ENCODE measurements at places on chromosomes 2 and 18.

DNA sequence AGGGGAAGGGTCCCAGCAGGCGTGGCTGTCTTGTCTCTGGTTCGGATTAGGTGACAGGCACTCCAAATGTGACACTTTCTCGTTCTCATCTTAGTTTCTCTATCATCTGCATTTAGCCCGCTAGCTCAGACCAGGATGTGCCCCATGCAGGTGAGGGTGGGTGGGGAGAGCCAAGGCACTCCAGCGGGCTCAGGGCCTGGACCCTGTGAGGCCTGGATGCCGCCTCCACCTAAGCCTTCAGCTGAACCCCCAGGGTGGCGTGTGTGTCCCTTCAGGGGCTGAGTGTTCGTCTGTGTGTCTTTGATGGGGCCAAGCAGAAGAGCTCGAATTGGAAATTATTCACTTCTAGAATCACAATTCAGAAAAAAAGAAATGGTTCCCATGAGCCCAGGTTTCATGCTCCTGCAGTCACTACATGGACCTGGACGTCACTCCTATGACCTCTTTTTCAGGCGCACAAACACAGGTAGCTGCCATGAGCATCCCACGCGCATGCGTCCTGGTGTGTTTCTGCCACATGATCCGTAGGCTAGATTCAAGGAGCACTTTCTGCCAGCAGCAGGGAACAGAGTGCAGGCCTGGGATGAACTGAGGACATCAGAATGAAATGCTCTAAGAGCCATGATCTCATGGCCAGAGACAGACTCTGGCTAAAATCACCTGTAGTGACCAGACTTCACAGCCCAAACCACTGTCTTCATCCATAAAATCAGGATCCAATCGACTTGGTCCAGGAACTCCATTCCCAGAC, 25.8 kb downstream of the CIDEA start:
- no peak for DNase-seq

- peak; percentile 84 for DNase-seq
Measured at GRCh38 chr2:173963817-173964564, 1.2 kb downstream of the SP3 start.

DNA sequence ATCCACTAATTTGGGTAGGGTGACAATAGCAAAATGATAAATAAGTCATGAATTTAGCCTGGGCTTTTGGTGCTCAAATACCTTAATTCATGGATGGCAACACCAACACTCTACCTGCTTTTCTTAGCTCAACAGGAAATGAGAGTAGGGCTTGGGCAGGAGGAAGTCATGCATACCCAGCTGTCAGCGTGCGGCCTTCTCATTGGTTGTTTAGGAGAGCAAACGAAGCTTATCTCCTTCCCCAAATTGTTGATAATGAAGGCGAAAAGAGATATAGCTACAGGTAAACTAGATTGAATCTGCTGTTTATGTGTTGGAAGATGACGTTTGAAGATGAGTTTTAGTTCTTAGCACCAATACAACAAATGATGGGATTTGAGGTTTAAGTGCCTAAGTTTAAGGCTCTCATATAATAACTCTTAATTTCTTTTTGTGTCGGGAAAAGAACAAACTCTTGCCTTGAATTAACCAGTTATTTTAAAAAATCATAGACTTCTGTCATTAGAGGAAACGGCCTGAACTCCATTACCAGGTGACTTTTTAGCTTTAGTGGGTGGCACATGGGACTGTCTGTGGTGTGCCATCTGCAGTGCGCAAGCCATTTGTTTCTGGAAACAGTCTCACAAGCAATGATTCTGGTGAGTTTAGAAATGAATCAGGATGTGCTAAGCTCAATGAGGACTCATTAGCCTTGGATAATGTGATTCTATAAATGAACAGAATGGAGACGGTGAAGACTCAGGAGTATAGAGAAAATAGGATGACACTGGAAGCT, 19.8 kb downstream of the MAP4K4 start:
- DNase-seq = no peak

GRCh38 chr2:24253303-24253919, 78.6 kb downstream of the FAM228A start:
- no peak for DNase-seq

GRCh38 chr2:16407358-16407757, 258.3 kb downstream of the CYRIA start:
- no peak for DNase-seq

DNA sequence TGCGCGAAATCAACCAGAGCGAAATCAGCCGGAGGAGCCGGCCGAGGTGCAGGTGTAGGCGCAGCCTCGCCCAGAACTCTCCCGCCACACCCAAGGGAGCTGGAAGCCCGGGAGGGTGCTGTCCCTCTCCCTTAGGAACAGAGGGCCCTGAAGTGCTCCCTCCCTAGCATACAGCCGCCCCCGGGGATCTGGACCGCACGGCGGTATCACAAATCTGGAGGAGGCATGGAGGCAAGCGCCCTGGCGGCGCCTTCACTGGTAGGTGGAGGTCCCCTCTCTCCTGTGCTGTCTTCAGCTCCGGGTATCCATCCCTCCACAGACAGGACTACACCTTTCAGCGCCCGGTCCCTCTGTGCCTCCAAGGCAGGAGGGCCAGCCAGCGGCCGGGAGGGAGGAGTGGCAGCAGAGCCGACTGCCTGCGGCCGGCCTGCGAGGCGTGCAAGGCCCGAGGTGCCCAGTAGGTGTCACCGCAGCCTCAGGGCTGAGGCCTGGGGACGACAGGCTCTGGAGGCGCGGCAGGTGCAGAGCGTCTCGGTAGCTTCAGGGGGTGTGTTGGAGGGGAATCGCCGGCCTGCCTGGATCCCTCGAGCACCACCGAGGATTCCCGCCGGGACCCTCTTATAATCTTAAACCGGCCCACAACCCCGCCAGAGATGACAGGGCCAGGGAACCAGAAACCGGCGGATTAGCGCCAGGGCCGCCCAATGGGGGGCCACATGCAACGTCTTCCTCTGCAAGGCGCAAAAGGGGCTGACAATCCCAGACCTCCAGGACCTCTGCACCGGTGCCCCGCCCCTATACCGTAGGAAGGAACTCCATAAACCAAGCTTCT, 2.8 kb downstream of the IHH start:
- peak; percentile 94 for DNase-seq

- DNase-seq = no peak
Measured at GRCh38 chr2:127661949-127662510, 13.3 kb downstream of the LIMS2 start.

GRCh38 chr2:39851251-39851650, 72.2 kb upstream of the THUMPD2 start:
- DNase-seq = no peak

GRCh38 chr2:105812180-105813044, 67.7 kb downstream of the NCK2 start:
- DNase-seq = no peak

- DNase-seq = no peak
Measured at GRCh38 chr2:152161598-152161997, 14.0 kb downstream of the STAM2 start.

GRCh38 chr18:36035253-36035652, 32.1 kb downstream of the RPRD1A start:
- DNase-seq = no peak

DNA sequence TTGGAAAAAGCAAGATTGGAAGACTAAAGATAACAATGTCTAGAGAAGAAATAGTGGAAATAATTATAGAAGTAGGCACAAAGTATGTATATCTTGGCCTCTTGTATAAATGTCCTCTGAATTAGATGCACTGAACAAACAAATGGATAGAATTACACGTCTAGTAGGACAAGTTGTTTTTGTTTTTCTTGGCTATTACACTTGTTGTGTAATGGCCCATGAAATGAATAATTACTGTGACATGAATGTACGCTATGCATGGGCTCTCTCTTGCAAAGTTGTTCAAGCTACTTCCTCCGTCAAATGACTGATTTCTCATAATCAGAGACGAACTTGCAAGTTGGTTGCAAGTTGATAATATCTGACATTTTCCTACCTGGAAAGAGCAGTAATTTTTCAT, 126.2 kb downstream of the PDE1A start:
- DNase-seq = no peak

DNA sequence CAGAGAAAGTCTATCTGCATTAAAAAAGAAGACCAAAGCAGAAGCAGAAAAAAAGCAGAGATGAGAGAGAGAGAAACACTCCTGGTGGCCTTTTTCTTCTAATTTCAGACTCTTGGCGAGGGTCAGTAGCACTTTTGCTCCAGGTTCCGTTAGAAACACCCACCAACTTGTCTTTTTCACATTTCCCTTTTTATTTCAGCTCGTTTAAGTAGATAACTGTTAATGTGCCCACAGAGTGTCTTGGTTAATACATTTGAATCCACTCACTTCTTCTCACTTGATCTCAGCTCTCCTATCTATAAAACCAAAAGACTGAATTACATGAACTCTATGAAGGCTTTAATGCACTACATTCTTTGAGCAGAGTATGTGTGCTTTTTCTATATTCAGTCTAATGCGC, 63.1 kb downstream of the AAK1 start:
- DNase-seq = no peak

- DNase-seq = peak; percentile 14
Measured at GRCh38 chr2:174395969-174396630, 570 bp downstream of the SCRN3 start.

- no peak for DNase-seq
Measured at GRCh38 chr18:2857491-2858131, 10.8 kb downstream of the EMILIN2 start.

- no peak for DNase-seq
Measured at GRCh38 chr2:72004201-72004915, 143.3 kb downstream of the CYP26B1 start.

DNA sequence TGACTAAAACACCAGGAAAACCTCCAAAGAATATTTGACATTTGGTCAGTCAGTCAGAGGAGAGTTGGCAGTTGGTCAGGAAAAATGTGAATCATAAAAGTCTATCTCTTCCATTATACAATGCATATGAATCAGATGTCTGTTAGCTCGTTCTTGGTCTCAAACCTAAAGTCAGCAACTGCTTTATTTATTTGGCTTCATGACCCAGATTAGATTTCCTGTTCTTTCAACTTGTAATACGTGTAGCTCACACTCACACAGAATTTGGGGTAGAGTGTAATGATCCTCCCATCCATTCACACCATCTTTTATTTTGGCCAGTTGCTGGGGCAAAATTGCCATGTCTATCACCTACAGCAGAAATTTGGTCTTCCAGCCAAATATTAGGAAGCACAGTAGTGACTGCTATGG, 81.9 kb upstream of the COL5A2 start:
- no peak for DNase-seq

- no peak for DNase-seq
Measured at GRCh38 chr2:157061799-157062198, 195.7 kb upstream of the GALNT5 start.

GRCh38 chr2:115946341-115946740, 1503.9 kb downstream of the DPP10 start:
- DNase-seq = no peak

- no peak for DNase-seq
Measured at GRCh38 chr2:45046786-45047185, 37.5 kb upstream of the SIX2 start.

DNA sequence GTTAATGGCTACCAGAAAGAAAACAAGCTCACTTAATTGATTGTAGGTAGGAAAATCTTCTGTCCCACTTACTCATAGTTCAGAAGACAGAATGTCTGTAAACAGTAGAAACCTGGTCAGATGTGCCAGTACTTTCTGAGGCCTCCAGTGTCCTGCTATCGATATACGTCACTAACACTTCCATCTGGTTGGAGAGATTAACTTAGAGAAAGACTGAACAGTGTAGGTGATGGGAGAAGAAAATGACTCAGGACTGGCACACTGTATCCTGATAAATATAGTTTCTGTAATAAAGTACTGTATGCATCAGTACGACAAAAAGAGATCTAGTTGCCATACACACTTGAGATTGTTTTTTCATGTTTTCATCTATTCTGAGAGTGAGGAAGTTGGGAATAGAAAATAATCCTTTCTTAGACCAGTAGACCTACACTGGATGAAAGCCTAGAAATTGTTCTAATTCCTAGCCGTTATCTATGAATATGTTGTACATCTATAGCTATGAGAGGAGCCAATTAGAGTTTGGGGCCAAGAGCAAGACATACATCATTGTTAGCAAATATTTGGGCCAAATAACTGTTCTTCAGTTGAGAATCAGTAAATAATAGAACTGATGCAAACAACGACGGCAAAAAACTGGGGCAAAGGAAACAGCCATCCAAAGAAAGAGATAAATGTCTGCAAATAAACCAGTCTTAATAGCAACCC, 105.9 kb downstream of the NAT8 start:
- DNase-seq = no peak

- no peak for DNase-seq
Measured at GRCh38 chr18:62651276-62652056, 63.9 kb upstream of the PHLPP1 start.

- no peak for DNase-seq
Measured at GRCh38 chr2:47560107-47560819, 157.3 kb downstream of the MSH2 start.

- DNase-seq = no peak
Measured at GRCh38 chr2:66846887-66847286, 412.0 kb downstream of the MEIS1 start.

DNA sequence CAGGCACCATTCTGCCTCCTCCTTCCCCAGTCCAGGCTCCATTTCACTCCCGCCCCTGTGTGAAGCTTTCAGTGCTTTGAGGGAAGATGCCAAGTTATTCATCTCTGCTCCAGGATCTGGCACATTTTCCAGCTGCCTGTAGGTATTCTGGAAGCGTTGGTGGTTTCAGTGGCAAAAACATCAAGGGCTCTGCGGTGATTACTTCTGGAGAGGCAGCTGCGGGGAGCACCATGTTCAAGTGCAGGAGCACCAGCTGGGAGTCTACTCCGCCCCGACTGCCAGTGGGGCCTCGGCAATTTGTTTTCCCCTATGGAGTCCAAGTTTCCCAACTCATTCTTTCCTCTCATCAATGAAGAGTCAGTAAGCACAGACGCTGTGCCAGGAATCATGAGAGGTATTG, 211.7 kb downstream of the CLIP4 start:
- no peak for DNase-seq

DNA sequence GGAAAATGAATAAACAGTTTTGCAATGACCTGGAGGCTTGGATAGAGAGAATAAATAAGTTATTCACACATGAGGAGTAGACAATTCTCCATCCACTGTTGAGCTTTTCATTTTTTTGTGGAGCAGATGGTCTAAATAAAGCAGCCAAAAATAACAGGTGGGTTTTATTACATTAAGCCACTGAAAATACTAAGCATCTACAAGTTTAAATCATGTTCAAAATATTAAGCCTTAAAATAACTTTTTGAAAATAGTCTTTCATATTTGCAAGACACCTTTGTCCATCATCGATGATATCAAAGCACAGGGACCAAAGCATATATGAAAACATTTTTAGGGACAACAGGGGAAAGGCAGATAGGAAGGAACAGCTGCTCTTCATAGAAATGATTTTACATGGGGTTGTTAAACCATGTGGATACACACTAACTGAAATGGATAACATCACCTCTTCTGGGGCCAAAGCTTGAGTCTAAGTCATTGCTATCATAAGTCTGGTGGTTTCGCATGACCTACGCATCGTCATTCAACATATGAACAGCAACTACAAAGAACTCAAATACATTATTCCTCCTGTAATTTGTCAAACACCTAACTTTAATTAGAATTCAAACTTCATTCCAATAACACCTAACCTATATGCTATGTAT, 197.6 kb upstream of the CHST9 start:
- DNase-seq = no peak

- no peak for DNase-seq
Measured at GRCh38 chr2:98436734-98437133, 7.9 kb upstream of the INPP4A start.

Measured in iPS-NIHi11 (cell line).